ENCODE measurements at places on chromosomes 1 and 21. TPM values are rescaled to one million over a fixed set of nuclear protein-coding genes. Genes with fewer than 3 reads are reported as not detected.

NRIP1 gene
- 29.6 TPM for total RNA-seq

FCRL5 gene
- total RNA-seq, result not detected

EXTL2 gene
- total RNA-seq, result 21.1 TPM

HSD3B1 gene
- total RNA-seq, result not detected

ITGB2 gene
- 1.5 TPM for total RNA-seq

VSIG8 gene
- total RNA-seq, result not detected

CHRM3 gene
- 0.15 TPM for total RNA-seq

CYP4A22 gene
- total RNA-seq, result not detected

DNA sequence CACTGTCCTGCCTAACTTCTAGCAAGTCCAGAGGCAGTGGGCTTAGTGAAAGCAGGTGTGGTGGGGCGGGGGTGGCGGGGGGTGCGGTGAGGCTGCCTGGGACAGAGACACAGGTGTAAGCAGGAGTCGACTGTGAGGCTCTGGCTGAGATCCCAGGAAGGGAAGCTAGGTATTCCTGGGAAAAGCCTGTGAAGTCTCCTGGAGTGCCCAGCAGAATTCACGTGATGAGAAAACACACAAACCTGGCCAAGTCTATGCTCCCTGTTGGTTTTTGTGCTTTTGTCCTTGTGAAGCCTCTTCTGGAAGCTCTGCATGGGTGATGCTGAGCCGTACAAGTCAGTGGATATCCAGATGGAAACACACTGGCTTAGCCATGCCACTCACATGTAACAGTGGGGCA is 5.3 kb downstream of the GALNT2 start:
- no peaks in the 10 kb centered on the region for H3K36me3 ChIP-seq
- H3K27me3 ChIP-seq, result no peaks in the 10 kb centered on the region
- H3K27ac ChIP-seq, result no peak overlapping the region

DNA sequence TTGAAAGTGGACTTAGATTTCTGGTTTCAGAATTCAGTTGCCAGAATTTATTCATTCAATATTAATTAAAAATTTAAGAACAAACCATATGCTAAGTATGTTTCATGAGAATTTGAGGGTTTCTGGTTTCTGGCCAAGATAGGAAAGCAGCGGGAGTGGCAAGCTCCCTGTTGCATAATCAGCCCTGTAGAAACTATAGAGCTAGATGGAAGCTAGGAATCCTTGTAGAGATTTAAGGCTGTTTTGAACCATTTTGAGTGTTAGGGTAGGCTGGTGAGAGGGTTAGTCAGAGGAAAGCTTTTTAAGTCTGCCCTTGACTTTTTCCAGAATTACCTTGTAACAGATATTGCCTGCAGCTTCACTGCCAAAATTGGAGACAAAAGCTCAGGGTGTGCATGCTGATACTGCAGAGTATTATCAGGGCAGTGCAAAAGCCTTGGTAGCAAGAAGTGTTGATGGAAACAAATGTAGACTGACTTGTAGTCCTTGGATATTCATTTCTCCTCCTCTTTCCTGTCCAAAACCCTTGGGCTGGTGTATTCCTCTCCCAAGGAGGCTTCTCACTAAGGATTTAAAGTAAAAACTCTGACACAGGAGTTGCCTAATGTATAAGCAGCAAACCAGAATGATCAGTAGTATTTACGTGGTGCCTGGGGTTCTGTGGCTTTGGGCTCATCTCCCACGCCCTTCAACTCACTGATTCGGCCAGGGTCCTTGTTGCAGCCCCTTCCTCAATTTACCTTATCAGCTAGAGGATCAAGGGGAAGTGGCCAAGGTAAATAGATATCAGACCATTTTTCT is 12.6 kb upstream of the GIPC2 start:
- H3K36me3 ChIP-seq, result no peaks in the 10 kb centered on the region
- no peaks in the 10 kb centered on the region for H3K4me1 ChIP-seq

DNA sequence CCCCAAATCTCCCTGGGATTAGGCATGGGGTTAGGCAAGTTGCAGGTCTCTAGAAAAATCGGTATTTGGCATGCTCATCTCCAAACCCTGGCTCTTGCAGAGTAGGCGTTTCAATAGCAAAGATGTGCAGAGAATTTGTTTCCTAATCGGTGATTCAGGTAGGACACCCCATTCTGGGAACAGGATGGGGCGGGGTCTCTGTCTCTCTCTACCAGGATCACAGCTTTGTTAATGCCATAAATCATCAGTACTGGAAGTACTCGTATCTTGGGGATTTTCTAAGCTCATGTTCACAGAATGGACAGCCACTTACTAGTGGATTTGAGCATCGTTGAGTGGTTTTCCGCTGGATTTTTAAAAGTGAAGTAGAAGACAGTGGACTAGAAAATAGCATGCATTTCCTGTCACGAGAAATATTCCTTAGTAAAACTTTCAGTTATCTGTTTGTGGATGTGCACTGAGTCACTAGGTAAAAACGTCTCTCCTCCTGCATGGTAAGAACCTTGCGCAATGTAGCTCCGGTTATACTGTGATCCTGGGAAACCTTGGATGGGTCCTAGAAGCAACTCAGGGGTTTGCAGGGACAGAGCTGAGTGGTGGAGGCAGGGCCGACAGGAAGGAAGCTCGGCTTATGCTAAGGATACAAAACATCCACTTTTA is 5.1 kb downstream of the TMEM51 start:
- H3K4me3 ChIP-seq, result no peak overlapping the region
- no peaks in the 10 kb centered on the region for H3K36me3 ChIP-seq

DNA sequence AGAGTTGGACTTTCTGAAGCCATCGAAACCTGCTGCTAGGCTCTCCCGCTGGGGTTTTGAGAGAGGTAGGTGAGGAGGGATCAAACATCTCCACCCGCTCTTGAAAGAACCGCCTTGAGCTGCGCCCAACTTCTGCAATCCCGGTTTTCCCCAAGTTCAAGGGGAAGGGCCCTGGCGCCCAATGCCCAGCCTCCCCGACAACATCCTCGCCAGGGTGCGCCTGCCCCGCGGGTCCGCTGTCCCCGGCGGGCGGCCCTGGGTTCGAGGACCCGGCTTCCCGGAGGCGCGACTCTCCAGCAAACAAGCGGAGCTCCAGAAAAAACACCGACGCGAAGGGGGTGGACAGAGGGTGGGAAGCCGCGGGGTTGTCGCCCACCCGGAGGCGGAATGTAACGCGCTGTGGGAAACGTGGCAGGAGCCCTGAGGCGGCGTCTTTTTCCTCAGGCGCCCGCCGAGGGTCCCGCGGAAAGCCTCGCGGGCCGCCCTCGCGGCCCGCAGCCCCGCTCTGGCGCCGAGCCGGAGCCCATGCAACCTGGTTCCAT is 607 bp downstream of the BTG3 start:
- peaks cover 13% of the 10 kb centered on the region for H3K4me1 ChIP-seq
- peaks cover 12% of the 10 kb centered on the region for H3K36me3 ChIP-seq
- DNase-seq, result no peak
- H3K4me3 ChIP-seq, result peak overlapping the region; percentile 95
- H3K27ac ChIP-seq, result peak overlapping the region; percentile 80

GRCh38 chr1:162625679-162626078 is 6.6 kb upstream of the DDR2 start:
- no peaks in the 10 kb centered on the region for H3K27me3 ChIP-seq
- H3K27ac ChIP-seq, result no peak overlapping the region
- no peak overlapping the region for H3K4me3 ChIP-seq
- DNase-seq, result no peak
- H3K36me3 ChIP-seq, result no peaks in the 10 kb centered on the region

DNA sequence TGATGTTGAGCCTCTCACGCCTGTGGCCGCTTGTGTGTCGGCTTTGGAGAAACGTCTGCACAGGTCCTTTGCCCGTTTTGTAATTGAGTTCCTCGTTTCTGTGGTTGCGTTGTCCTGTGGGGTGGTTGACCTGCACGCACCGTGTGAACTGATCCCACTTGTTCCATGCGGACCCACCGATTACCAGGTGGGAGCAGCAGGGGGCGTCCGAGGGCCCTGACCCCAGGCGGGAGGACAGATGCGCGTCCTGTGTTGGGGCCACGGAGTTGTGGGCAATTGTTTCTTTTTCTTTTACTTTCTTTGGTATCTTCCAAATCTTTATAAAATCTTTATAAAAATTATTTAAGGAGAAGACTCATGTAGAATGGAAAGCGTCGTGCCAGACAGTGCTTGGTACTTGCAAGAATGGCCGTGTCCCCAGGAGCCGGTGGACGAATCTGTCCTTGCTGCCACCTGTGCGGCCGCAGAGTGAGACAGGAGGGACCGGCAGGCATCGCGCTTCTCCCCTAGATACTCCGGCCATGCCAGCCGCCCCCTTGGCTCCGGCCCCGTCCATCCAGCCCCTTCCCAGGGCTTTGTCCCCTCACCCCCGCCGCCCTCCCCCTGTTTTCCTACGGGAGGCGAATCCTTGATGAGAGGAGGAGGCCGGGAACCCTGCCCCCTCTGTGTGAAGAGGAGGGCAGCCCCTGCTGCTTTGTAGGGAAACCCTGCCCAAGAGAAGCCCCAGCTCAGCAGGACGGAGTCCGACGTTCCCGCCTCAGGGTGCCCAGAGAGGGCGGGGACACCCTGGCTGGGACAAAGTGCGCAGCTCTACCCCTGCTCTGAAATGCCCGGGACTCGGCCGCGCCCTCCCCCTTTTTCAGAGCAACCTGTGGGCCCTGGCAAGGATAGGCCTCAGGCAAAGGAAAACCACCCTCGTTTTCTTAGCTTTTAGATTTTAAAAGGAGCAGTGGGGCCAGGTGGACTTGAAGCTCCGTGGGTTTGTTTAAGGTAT is 41.7 kb downstream of the PRKCZ start:
- no peak for DNase-seq
- no peak overlapping the region for H3K27ac ChIP-seq
- H3K36me3 ChIP-seq, result no peaks in the 10 kb centered on the region

- no peak overlapping the region for H3K27ac ChIP-seq
- no peak overlapping the region for H3K4me3 ChIP-seq
- no peaks in the 10 kb centered on the region for H3K27me3 ChIP-seq
- H3K4me1 ChIP-seq, result no peaks in the 10 kb centered on the region
Measured at GRCh38 chr1:236872075-236872666, 77.1 kb downstream of the MTR start.

GRCh38 chr1:110524311-110525248 is 5.6 kb upstream of the KCNA10 start:
- no peak overlapping the region for H3K4me3 ChIP-seq
- H3K36me3 ChIP-seq, result no peaks in the 10 kb centered on the region
- peaks cover 8% of the 10 kb centered on the region for H3K4me1 ChIP-seq
- no peak overlapping the region for H3K27ac ChIP-seq

DNA sequence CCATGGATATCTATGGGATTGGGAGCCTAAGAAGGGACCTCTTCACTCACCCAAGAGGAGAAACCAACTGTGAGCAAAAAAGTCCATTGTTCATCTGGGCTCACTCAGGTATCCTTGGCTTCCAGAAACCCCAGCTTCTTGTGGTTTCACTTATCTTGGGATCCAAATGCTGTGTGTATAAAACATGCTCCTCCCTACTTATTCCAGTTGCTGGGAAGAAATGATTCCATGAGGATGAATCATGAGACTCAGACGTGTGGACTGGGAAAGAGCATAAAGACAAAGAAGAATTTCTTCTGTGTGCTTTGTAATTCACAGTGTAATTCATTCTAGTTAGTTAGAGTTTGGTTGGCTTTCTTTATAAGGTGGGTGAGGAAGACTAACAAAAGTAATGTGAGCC is 283.7 kb downstream of the ZNF648 start:
- H3K27me3 ChIP-seq, result peaks cover 58% of the 10 kb centered on the region
- no peaks in the 10 kb centered on the region for H3K4me1 ChIP-seq
- no peak overlapping the region for H3K27ac ChIP-seq
- H3K36me3 ChIP-seq, result no peaks in the 10 kb centered on the region
- H3K4me3 ChIP-seq, result no peak overlapping the region

GRCh38 chr1:194014014-194014413 is 827.6 kb upstream of the B3GALT2 start:
- H3K27me3 ChIP-seq, result no peaks in the 10 kb centered on the region
- H3K36me3 ChIP-seq, result no peaks in the 10 kb centered on the region
- H3K4me3 ChIP-seq, result no peak overlapping the region
- DNase-seq, result no peak

- no peaks in the 10 kb centered on the region for H3K36me3 ChIP-seq
- no peak overlapping the region for H3K4me3 ChIP-seq
- peak; percentile 7 for DNase-seq
Measured at GRCh38 chr1:87598429-87598828, 269.7 kb downstream of the LMO4 start.

DNA sequence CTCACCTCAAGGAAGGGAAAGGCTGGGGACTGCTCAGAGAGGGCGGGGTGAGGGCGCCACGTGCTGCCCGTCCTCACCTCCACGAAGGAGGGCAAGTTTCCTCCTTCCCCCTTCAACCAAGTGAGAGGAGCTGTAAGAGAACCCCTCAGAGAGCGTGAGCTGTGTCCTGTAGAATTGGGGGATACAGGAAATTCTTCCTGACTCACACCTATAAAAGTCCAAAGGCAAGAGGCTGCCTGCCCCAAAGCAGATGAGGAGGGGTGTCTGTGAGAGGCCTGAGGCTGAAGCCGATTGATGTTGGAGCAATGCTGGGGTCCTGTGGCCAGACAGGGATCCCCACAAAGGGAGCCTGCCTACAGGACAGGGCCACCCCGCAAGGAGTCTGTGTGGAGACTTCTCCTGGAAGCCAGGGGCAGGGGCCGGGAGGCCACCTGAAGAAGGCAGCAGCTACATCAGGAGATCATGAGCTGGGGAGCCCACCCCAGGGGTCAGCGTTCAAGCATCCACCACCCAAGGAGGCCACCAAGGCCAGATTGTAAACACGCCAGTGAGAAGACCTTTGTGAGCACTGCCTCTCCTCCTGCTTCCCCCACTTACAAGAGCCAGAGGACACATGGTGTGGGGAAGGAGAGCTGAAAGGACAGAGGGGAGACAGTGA is 27.7 kb downstream of the S100A6 start:
- H3K36me3 ChIP-seq, result no peaks in the 10 kb centered on the region
- H3K4me1 ChIP-seq, result peaks cover 69% of the 10 kb centered on the region
- no peak overlapping the region for H3K27ac ChIP-seq
- H3K4me3 ChIP-seq, result no peak overlapping the region

DNA sequence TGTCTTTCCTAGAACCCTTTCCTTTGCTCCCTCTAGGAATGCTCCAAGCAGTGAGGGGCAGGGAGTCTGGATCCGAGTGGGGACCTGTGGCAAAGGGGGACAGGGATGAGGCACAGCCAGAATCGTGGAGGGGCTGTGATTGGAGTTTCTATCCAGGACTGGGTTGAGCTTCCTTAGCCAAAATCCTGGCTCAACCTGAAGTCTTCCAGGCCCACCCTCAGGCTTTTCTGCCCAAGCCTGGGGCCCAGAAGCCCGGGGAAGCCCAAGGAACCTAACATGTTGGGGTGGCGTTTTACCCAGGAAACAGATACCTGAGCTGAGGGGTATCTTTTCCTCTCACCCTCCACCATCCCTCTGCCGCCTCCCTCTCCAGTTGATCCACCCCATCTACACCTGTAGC is 5.4 kb downstream of the MYOG start:
- no peak overlapping the region for H3K27ac ChIP-seq
- H3K4me3 ChIP-seq, result no peak overlapping the region
- no peaks in the 10 kb centered on the region for H3K27me3 ChIP-seq
- DNase-seq, result no peak
- H3K4me1 ChIP-seq, result no peaks in the 10 kb centered on the region

All from HCT116 (cell line).